NCI-H2227 treated with DMSO at 0.1 percent for 48 hours (cell line): ENCODE measurements at places on chromosomes 1 and 21.

- DNase-seq: no peak
These were observed 364.0 kb downstream of the OLFM3 start for GRCh38 chr1:101632548-101633272.

DNA sequence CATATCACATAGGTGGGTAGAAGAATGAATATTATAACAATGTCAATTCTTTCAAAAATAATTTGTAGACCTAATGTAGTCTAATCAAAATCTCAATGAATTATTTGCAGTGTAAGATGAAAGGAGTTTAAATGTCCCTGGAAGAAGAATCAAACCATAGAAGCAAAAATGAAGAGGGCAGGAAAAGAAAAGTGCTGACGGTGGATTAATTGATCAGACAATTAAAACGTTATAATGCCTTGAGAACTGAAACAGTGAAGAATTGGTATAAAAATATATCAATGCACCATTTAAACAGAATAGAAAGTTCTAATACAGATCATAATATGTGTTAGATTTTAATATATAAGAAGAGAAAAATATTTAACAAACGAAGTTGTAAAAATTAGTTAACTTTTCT is 109.8 kb downstream of the TYW3 start:
- no peak for DNase-seq

GRCh38 chr1:58815686-58816071 is 31.8 kb upstream of the JUN start:
- no peak for DNase-seq

- DNase-seq: peak; percentile 99
These were observed 451 bp upstream of the CASP9 start for GRCh38 chr1:15524283-15525049.

DNA sequence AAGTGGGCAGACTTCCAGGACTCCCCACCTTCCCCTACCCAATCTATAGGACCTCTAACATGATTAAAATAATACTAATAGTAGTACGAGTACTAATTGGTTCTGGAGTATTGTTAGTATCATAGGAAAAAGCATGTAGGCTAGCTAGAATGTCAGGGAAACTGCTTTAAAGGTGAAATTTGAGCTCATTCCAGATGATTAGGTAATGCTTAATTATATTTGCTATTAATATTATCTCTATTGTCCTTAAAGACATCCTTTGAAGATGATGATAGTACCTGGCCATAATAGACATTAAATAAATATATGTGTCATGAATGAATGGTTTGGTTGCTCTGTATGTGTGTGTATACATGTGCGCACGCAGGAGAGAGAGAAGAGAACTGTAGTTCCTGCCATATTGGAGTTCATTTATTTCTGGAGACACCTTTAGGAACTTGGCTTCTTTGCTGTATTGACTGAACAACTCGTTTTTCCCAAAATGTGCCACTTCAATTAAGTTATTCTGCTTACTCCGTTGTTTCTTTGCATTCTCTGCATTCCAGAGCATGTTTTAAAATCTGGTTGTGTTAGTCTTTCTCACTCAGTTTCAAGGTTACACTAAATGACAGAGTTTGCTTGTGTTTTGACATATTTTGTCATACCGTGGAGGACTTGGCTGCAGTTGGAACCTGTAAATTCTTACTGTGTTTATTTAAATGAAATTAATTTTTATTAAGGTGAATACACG is 117.1 kb downstream of the OSBPL9 start:
- DNase-seq: no peak

DNA sequence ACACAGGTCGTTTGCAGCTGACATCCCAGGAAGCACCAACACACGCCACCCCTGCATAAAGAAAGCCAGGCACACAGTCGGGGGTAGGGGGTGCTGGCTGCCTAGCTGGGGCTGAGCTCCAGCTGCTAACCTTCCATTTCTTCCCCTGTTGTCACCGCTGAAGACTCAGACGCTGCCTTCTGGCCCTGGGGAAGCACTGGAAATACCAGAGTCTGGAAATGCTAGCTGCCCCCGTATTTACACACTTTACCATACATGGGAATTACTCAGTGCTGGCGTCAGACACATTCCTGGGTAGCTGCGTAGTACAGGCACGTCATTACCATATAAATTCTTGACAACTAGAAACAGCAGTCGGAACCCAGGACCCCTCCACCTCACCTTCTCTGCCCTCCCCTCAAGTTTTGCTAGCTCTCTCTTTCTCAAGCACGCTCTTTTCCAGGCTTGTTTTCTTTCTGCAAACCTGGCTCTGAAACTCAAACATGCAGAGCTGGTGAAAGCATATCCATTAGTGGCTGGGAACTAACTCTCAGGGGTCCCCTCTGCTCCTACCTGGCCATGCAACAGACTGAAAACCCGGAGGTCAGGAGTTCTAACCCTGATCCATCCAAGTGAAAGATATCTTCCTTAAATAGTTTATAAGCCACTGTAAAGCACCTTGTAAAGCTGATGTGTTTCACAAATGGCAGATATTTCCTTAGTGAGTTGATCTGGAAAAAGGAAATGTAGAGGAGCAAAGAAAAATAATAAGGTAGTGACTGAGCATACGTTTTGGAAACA is 3.3 kb downstream of the CSRP1 start:
- DNase-seq: no peak

DNA sequence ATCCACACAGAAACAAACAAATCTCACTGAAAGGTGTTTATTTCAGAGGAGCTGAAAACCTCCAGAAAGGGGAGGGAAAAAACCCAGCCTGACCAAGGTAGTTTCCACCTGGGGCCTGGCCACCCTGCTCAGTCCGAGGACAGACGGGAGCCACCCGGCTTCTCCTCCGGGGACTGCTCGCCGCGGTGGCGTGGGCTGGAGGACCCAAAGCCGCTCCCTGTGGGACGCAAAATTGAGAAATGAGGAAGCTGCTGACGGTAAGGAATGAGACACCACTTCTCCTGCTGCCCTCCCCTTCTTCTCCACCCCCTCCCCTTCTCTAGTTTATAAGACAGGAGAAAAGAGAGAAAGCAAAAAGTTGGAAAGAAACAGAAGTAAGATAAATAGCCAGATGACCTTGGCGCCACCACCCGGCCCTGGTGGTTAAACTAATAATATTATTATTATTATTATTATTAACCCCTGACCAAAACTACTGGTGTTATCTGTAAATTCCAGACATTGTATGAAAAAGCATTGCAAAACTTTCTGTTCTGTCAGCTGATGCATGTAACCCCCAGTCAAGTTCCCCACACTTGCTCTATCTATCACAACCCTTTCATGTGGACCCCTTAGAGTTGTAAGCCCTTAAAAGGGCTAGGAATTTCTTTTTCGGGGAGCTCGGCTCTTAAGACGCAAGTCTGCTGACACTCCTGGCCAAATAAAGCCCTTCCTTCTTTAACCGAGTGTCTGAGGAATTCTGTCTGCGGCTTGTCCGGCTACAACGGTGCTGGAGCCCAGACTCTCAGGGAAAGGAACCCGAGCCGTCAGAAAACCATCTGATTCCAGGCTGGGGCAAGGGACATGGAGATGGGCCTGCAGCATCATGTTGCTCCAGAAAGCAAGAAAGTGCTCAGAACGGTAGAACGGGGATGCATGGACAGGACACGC is 12.5 kb downstream of the ITGB2 start:
- no peak for DNase-seq

GRCh38 chr1:25030674-25031589 is 100.9 kb upstream of the RUNX3 start:
- no peak for DNase-seq

DNA sequence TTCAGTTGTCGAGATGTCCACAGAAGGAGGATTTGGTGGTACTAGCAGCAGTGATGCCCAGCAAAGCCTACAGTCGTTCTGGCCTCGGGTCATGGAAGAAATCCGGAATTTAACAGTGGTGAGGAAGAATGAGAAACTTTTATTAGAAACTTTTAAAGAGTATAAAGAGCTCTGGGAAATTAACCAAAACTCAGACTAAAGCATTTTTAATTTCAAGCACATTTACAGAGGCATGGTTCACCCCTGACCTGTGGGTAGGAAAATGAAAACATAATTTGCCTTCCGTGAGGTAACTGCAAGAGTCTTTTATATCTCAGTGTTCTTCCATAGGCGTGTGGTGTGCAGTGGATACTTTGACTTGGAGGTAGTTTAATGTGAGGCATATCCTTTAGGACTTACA is 44.8 kb upstream of the KCNQ4 start:
- DNase-seq: no peak

GRCh38 chr1:44970317-44970716 is 16.1 kb downstream of the EIF2B3 start:
- no peak for DNase-seq

DNA sequence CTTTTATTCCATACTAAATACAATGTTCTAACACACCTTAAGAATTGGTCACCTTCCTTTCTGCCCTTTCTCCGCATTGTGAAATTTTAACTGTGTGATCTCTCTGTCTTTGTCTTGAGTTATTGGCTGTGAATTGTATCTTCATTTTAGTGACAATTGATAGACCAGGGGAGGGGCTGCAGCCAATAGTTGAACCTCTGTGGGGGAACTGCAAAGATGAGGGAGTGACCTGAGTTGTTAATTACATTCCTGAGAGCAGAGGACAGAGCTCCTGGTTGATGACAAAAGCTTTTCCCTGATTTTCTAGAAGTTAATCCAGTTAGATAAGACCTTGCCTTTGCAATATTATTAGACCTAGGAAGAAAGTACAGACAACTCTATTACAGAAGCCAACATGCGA is 1535.7 kb downstream of the BRINP3 start:
- DNase-seq: no peak

DNA sequence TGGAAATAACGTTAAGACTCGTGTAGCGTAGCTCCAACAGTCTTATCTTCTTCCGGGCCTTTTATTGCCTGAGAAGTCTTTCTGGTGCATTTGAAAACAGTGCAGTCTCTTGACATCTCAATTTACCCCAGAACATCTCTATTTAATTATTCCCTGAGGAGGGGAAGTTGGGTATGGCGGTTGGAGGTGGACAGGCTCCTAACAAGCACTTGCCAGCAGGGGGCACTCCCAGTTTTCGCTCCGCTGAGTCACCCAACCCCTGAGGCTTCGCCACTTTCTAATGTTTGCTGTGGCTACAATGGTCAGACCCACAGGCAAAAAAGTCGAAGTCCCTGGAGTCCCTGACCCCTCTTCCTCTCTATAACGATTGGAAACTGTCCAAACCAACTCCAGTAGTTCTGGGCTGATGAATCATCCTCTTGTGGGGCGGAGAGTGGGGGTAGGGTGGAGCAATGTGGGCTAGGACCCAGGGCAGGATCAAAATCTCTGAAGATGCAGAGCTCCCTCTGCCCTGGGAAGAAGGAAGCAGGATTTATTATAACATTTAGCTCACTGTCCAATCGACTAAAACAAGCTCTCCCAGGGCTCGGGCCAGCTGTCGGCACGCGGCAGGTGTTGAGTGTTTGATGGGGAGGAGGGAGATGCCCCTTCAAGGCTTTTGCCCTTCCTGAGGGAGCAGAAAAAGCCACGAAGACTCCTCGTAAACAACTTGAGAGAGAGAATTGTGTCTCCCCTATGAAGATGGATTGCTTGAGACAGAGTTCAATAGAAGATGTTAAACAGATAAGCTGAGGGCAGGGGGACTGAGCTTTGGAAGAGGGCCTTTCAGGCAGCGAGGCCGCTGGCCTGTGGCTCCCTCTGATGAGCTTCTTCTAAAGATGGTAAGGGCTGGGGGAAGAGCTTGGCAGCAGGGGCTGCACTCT is 85.7 kb downstream of the BRINP2 start:
- no peak for DNase-seq

DNA sequence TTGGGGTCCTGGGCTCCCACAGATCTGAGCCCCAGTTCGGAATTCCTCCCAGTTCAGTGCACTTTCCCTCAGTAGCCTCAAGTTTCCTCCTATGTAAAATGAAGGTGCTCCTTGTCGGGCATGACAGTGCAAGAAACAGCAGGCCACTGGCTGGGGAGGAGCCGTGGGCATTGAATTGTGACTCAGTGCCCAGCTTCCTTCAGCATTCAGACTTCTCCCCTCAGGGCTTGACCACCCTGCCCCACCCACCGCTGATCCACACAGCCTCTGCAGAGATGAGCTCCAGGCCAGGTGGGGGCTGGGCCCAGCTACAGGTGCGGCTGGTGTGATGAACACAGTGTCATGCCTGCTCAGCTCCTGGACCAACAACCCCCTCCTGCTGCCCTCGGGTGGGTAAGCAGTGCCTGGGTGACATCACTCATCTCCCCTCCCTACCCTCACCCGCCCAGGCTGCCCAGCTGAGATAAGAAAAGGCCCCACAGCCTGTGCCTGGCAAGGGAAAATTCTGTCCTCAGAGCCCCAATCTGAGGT is 4.9 kb downstream of the MOB3C start:
- no peak for DNase-seq

GRCh38 chr1:245888809-245889208 is 618.3 kb downstream of the SMYD3 start:
- no peak for DNase-seq

- no peak for DNase-seq
These were observed 1.2 kb downstream of the OLIG1 start for GRCh38 chr21:33070998-33071769.

GRCh38 chr1:38662126-38662525 is 197.4 kb downstream of the RRAGC start:
- no peak for DNase-seq

DNA sequence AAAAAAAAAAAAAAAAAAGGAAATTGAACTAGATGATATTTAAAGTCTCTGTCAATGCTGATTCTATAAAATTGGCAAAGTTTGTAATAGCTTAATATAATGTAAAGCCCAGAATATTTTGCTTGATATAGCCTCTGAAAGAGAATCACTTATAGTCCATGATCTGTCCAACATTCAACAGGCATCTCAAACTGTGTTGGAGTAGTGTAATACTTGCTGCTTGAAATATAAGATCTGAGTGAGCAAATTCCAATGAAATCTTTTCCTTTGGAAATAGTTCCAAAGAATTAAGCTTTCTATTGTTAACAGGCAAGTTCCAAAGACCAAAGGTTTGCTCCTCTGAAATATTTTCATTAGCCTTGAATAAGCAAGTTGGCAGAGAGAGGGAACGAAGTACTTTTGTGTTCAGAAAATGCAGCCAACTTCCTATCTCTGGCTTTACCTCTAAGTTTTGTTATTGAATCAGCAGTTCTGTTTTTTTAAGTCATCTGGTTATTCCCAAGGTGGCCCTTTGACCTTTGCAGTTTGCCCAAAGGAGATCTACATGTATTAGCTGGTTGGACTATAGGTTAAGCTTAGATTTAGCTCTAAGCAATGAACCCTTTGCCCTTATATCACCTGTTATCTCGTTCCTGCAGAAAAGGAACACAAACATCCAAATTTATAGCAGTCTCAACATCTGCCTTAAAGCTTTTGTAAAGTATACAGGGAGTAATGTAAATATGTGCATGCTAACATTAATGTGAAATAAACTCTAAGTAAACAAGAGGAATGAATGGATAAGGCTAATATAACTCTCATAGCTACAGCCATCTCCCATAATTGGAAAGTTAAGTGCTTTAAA is 24.4 kb upstream of the CEP350 start:
- DNase-seq: no peak

GRCh38 chr1:156537027-156537426 is 35.3 kb downstream of the IQGAP3 start:
- no peak for DNase-seq

- DNase-seq: no peak
These were observed 9.5 kb downstream of the EYA3 start for GRCh38 chr1:28078680-28079626.

- DNase-seq: no peak
These were observed 198.3 kb upstream of the RNPC3 start for GRCh38 chr1:103327054-103327719.

- DNase-seq: no peak
These were observed 46.9 kb downstream of the PKN2 start for GRCh38 chr1:88730995-88731394.
